ENCODE measurements at places on chromosomes 13 and 19.

DNA sequence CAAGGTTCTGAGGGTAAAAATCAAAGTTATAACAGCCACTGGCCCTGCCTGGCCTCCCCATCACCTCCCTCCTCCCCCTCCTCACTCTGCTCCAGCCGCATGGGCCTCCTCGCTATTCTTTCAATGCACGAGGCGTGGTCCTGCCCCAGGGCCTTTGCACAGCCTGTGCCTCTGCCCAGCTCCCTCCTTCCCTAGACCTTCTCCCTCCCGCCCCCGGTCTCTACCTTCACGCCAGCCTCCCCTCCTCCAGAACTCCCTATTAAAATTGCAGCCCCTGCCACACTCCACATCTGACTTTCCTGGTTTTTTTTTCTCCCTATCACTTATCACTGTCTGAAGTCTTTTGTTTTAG is 3.3 kb downstream of the RAX2 start:
- no peak for DNase-seq

DNA sequence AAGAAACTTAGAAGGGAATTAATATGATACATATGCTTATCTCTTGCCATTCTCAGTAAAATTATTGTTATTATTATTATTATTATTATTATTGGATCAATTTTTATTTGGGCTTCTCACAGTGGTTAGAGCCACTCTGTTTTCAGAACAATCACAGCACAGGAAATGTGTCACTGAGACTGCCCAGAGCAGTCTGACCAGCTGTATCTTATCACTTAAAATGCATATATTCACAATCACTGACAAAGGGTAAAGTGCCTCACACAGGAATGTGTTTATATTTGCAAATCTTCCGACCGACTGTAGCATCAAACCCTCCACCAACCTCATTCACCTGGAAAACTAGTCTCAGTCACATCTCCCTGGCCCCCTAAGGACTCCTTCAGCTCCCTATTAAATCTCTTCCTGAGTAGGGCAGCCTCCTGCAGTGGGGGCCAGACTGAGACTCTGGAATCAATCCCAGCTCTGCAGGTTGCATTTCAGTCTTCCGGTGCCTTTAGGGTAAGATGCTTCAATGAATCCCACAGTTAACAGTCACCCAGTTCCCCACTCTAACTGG is 738.3 kb upstream of the SLITRK5 start:
- DNase-seq: no peak

- peak; percentile 39 for DNase-seq
These were observed 85.7 kb downstream of the ZAR1L start for GRCh38 chr13:32229443-32229842.

DNA sequence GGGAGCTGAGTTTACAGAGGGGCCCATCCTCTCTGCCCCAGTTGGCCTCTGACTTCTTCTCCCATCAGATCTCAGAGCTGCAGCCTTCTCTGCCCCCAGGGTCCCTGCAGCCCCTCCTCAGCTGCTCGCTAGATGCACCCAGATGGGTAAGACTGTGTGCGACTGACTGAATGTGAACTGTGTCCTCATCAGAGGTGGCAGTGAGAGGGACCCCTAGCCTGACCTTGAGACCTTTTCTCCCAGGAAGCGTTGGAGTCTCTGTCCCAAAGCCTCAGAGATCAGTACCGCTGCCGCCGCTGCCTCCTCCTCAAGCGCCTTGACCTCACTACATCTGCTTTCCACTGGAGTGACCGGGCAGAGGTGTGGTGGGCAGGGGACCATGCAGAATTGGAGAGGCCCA is 2.4 kb downstream of the FAM98C start:
- no peak for DNase-seq

GRCh38 chr13:110978390-110978789 is 63.5 kb upstream of the ANKRD10 start:
- DNase-seq: no peak

- peak; percentile 51 for DNase-seq
These were observed 12.2 kb upstream of the LILRA5 start for GRCh38 chr19:54325194-54325621.

DNA sequence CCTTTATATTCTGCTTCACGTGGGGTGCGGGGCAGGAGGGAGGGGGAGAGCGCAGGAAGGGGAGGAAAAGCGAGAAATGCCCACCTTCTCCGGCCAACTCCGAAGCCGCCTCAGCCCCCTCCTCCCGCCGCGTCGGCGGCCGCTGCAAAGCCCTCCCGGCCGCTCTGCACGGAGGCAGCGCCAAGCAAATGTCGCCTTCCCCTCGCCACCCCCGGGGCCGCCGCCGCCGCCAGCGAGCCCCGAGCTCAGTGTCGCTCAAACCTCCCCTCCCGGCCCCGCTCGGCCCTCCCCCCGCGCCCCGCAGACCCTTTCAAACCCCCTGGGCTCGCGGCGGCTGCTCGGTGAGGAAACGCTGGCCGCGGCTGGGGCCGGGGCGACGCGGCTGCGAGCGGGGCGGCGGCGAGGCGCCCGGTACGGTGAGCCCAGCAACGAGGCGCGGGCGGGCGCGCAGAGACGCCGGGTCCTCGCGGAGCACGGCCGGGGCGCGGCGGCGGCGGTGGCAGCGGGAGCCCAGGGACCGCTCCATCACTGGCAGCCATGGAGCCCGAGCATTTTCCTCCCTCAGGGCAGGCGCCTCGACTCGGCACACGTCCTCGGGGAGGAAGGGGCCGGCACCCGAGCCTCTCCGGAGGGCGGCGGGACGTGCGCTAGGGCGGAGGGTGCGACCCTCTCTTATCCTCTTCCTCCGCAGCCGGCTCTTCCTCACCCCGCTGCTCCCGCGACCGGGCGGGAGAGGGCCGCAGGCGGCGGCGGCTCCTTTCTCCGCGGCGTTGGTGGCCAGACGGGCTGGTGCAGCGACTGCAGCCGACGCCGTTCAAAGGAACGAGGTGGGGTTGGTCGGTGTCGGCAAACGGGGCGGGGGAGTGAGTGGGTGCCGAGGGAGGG is 463 bp upstream of the TSC22D1 start:
- peak; percentile 21 for DNase-seq

DNA sequence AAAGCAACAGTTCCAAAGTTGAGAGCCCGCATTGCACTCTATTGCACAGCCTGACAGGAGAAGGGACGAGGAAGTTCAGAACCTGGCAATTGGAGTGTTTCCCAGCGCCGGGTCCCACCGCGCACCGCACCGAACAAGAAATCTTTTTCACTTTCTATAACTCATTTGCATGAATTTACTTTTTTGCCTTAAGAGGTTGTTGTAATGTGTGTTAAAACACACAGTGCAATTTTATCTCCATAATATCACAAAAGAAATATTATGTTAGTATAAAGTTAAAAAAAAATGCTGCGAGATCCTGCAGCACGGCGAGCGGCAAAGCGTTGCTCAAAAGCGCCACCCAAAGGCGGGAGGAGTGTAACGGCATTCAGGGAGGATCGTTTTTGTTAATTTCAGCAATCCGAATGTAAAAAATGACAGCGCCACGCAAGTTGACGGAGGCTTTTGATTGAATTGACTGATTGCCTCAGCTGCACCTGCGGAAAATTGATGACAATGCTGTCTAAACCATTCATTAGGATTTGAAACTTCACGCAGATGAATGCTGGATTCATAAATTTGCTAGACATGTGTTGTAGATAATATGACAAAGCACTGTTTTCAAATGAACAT is 303.6 kb upstream of the ZNF507 start:
- no peak for DNase-seq

DNA sequence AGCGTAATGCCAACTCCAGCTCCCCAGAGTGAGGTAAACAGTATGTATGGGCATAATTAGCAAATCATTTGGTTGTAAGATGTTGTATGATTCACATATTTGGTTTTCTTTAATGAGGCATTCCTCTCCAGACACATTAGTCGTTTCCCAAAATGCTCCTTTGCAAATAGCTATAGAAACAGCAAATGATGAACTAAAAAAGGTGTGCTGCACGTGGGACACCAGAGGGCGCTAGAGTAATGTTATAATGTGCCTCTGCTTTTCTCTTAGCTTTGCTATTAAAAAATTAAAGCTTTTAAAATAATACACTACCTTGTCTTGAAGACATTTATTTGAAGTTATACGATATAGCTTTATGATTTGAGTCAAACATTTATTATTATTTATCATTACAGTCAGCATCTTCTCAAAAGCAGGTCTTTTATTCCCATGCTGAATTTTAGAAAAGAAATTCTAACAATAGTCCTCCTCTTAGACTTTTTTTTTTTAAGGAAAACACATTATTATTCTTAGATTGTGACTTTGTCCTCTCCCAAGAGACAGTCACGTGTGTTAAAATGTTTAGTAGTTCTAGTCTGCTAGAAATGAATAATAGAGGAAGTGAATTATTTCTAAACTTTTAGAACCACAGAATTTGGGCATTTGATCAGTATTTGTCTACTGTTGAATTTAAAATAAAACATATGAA is 121.6 kb upstream of the FRY start:
- peak; percentile 57 for DNase-seq

- DNase-seq: no peak
These were observed 1.0 kb upstream of the PGLS start for GRCh38 chr19:17510220-17510993.

DNA sequence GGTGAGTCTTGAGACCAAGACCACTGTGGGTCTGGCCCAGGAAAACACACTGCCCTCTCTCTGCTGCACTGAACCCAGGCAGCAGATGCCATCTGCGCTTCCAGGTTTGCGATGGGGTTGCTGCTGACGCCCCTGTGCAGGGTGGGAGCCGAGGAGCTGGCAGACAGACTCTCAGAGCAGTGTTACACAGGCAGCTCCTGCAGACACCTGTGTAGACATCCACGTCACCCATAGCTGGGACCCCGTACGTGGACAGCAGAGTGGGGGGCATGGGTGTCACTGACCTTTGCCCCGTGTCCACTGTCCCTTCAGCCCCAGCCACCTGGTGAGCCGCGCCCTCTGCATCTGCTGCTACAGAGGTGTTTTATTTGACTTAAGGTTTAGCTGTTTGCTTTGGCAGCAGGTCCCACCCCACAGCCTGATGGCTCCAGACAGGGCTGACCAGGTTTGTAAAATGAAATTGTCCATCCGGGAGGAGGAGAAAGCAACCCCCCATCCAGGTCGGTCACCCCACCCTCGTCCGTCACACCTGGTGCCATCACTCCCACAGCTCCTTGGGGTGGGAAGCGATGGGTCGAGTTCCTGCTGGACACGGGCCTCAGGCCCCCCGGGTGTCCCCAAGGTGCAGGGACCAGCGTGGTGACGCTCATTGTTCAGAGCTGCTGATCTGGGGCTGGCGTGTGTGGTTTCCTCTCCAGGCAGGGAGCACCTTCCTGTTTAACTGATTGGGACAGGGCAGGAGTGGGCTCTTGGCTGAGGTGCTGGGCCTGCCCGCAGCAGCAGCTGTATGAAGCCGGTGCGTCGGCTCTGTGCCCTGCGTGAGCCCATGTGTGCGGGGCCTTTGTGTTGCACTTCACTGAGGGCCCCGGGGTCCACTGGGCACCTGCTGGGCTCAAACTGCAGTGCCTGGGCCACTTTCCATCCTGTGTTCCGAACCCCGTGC is 28.4 kb downstream of the MCF2L start:
- no peak for DNase-seq

DNA sequence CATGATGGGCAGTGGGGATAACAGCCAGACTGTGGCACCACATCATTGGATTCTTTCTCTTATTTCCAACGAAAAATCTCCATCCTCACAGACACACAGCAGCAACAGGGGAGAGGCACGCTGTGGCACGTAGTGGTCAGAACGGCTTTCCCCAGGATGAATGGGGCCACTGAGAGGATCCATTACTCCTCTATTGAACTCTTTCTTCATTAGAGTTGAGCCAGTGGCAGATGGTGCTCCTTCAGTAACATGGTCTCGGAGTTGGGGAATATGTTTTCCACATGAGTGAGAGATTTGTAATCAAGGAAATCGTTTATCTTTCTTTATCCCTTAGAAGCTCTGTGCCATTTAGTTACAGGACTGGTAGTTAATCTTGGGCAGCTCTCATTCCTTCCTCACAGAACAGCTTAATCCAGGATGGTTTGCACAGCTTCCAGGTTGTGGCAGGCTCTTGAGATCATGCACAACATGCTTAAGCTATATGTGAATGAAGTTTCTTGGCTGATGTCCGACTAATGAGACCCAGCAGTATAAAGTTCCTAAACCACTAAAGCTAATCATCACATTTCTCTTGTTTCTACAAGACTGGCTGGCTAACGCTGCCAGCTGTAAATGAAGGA is 180.5 kb upstream of the SLC10A2 start:
- no peak for DNase-seq

DNA sequence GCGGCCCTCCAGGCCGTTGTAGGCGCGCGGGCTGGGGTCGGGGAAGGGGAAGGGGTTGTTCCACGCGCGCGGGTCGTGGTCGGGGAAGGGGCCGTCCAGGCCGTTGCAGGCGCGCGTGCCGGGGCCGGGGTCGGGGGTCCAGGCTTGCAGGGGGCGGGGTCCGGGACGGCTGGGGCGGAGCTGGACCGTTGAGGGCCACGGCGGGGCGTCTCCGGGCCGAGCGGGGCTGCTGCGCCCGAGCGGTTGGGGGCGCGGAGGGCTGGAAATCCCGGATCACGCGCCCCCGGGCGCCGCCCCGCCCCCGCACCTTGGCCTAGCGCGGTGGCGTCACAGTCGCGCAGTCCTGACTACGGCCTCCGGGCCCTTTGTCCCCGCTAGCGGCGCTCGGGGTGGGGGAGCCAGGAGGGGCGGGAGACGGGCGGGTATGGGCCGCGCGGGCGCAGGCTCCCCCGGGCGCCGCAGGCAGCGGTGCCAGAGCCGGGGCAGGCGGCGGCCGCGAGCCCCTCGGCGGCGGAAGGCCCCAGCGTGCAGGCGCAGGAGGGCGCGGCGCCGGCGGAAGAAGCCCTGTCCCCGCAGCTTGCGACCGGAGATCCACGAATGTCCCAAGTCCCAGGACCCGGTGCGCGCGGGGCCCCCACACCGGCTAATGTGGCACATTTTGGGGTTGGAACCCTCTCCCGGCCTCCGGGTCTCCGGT is 665 bp downstream of the GPX4 start:
- DNase-seq: peak; percentile 48

- no peak for DNase-seq
These were observed 19.9 kb downstream of the OR7A5 start for GRCh38 chr19:14814982-14815652.

DNA sequence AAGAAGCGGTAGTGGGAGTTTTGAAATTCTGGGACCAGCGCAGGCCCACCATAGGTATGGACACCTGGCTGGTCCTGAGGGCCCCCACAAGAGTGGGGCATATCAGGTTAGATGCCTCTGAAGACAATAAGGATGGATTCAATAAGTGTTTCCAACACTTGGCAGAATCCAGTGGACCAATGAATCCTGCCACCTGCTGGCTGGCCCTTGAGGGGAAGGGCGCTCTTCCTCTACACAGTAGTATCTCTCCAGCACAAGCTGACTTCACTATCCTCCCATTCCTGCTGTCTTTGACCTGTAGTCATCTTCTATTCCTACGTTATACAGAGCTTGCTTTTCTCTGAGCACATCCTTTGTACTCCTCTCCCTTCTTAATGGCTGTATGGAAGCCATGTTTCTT is 199.7 kb upstream of the TSHZ3 start:
- DNase-seq: no peak

All from NCI-H1105 treated with DMSO at 0.1 percent for 48 hours (cell line).